ENCODE measurements at places on chromosomes 4 and X. TPM values are rescaled to one million over a fixed set of nuclear protein-coding genes. Genes with fewer than 3 reads are reported as not detected.
A peak's percentile ranks its signal among the peaks of the same experiment; 100 is the strongest.

- peaks cover 47% of the 10 kb centered on the region for H3K4me1 ChIP-seq
- peak; percentile 97 for DNase-seq
- peak overlapping the region; percentile 90 for H3K27ac ChIP-seq
- no peaks in the 10 kb centered on the region for H3K27me3 ChIP-seq
These were observed 195.5 kb upstream of the VEGFC start for GRCh38 chr4:176988226-176988625.

GRCh38 chrX:70922774-70923473 is 8.0 kb downstream of the SLC7A3 start:
- H3K4me1 ChIP-seq, result no peaks in the 10 kb centered on the region
- H3K36me3 ChIP-seq, result no peaks in the 10 kb centered on the region
- H3K4me3 ChIP-seq, result no peak overlapping the region
- no peak overlapping the region for H3K27ac ChIP-seq
- DNase-seq, result no peak
- peaks cover 18% of the 10 kb centered on the region for H3K27me3 ChIP-seq

Gene CENPE
- 27.2 TPM for total RNA-seq

Gene EREG
- total RNA-seq, result 38.0 TPM

DNA sequence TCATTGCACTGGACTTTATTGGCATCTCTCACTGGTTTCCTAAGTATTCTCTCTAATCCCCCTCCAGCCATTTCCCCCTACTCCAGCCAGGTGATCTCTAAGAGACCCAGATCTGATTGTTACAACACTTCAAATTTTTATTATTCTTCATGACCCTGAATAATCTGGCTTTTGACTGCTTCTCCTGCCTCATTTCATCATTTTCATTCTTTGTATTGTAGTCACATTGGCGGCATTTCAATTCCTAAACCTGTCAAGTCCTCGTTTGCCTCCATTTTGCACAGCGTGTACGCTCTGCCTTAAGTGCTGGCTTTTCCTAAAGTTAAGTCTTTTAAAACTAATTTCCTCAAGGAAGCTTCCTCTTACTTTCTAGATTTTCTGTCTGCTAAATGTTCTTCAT is 31.6 kb downstream of the UBE2K start:
- DNase-seq, result no peak
- no peak overlapping the region for H3K4me3 ChIP-seq
- peak overlapping the region; percentile 64 for H3K27ac ChIP-seq
- H3K27me3 ChIP-seq, result no peaks in the 10 kb centered on the region
- H3K4me1 ChIP-seq, result peaks cover 32% of the 10 kb centered on the region

DNA sequence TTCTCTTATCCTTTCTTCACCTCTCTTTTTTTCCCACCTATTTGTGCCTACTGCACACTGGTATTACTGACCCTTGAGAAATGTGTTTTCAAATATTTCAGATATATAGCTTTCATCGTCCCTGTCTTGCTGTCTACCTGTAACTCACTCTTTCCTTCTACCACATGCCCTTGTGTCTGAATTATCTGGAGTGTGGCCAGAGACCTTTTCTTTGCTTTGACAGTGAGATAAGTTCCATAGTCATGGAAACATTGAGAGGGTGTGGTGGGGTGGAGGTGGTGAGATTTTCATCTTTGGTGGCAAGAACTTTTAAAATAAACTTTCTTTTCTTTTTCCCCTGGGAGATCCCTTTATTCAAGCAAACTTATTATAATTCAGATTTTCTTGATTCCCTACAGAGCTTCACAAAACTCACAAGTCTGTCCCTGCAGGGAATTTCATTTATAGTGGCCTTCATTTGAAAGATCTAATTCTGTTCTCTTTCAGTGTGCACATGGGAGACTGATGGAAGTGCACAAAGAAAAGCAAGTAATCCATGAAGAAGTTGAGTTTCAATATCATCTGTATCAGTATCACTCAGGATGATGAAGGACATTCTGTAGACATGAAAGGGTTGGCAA is 95.7 kb downstream of the SH2D1A start:
- no peaks in the 10 kb centered on the region for H3K4me1 ChIP-seq
- DNase-seq, result no peak
- H3K4me3 ChIP-seq, result no peak overlapping the region
- no peak overlapping the region for H3K27ac ChIP-seq
- H3K36me3 ChIP-seq, result no peaks in the 10 kb centered on the region

Gene AKAP14
- not detected for total RNA-seq

GRCh38 chr4:180398564-180398963 is 1844.6 kb upstream of the TENM3 start:
- H3K4me3 ChIP-seq, result no peak overlapping the region
- no peak for DNase-seq
- no peaks in the 10 kb centered on the region for H3K36me3 ChIP-seq
- no peaks in the 10 kb centered on the region for H3K27me3 ChIP-seq
- H3K27ac ChIP-seq, result no peak overlapping the region

DNA sequence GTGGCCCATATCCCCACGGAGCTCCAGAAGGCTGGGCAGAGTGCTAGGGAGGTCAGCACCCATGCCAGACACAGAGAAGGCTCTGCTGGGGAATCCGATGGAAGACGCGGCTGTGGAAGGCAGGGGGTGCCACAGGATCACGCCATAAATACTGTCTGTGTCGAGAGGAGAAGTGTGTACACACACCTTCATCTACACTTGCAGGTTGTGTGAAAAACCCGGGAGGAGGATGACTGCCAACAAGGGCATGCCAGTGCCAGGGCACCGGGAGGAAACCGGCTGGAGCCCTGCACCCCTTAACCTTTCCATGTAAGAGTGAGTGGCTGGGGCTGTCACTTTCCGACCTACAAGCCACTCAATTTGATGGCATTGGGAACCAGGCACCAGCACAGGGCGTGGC is 31.2 kb downstream of the LETM1 start:
- no peak overlapping the region for H3K27ac ChIP-seq
- no peak for DNase-seq
- peaks cover 3% of the 10 kb centered on the region for H3K27me3 ChIP-seq
- no peaks in the 10 kb centered on the region for H3K4me1 ChIP-seq
- H3K36me3 ChIP-seq, result peaks cover 4% of the 10 kb centered on the region

Gene FHIP1A
- 0.58 TPM for total RNA-seq

DNA sequence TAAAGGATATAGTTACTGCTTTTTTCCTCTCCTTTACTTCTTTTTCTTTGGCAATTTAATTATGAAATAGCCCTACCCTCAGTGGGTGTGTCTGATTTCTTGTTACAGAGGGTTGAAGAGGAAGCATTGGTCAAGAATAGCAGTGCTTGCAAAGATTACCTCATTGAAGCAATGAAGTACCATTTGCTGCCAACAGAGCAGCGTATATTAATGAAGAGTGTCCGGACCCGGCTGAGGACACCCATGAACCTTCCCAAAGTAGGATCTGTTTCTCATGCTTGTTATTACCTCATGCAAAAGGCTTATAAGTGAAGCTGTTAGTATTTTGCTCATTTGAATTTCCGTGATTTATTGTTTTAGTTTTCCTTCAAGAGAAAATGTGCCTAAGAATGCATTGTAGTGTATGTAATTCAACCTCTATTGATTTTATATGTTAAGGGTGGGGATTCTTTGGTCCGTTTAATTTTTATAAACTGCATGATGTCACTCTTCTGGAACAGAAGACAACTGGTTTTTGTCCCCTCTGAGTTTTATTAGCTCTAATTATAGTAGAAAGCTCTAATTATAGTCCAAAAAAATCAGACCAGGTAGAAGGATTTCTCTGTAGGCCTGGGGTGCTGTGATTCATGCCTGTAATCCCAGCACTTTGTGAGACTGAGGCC is 27.9 kb upstream of the MSMO1 start:
- no peaks in the 10 kb centered on the region for H3K27me3 ChIP-seq
- H3K27ac ChIP-seq, result no peak overlapping the region
- no peak for DNase-seq
- peaks cover 3% of the 10 kb centered on the region for H3K36me3 ChIP-seq

DNA sequence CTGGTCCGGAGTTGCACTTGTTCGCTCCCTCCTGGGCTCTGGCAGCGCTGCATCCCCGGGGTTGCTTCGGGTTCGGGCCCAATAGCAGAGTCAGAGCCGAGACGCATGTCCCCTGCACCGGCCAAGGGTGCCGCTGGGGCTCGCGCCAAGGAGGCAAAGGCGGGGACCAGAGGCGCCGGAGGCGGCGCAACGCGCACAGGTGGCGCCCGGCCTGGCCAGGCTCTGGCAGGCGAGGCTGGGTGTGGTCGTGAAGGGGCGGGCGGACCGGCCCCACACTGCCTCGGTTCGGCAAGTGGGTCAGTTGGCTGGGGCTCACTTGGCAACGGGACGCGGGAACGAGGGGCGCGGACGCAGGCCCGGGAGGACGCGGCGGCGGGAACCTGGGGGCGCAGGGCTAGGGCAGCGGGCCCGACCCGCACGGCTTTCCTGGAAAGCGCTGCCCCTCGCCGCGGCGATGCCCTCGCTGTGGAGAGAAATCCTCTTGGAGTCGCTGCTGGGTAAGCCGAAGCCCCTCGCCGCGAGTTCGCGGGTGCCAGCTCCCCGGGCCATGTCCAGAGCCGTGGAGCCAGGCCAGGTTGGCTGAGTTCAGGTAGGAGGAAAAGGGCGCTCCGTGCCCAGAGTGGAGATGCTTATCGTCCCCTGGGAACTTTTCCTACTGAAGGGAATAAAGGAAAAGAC is at the start of gene CWH43:
Gene CWH43, plus strand, starts transcription at position 300 of the 678 bp plus-strand sequence. Its CDS starts 155 bp downstream, at position 455.
- H3K4me3 ChIP-seq, result no peak within 1 kb of the TSS
- no peaks in the 10 kb centered on the region for H3K4me1 ChIP-seq
- no peak for DNase-seq
- no peak within 1 kb of the TSS for H3K27ac ChIP-seq
- peaks cover 41% of the 10 kb centered on the region for H3K27me3 ChIP-seq

DNA sequence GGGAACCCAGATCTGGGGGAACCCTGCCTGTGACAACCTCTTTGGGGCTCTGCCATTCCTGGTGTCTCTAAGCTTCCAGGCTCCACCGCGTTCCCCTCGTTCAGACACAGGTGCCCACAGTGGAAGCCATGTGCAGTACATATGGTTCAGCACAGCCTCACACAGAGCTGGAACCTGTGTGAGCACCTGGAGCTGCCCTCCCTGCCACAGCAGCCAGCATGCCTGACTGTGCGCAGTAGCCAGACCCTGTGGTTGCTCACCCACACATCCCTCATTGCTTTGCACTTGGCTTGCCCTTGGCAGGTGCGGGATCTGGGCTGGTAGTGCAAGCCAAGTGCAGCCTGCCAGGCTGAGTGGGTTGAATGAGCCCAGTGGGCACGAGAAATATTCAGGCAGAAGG is 814.2 kb downstream of the PDHA2 start:
- no peaks in the 10 kb centered on the region for H3K4me1 ChIP-seq
- no peak overlapping the region for H3K27ac ChIP-seq
- no peak overlapping the region for H3K4me3 ChIP-seq

- no peak overlapping the region for H3K27ac ChIP-seq
- peak overlapping the region; percentile 60 for H3K4me3 ChIP-seq
- peaks cover 14% of the 10 kb centered on the region for H3K4me1 ChIP-seq
- peaks cover 13% of the 10 kb centered on the region for H3K27me3 ChIP-seq
These were observed 1.4 kb downstream of the L1CAM start for GRCh38 chrX:153884590-153884989.

Gene BMX
- not detected for total RNA-seq

Gene MAMLD1
- total RNA-seq, result 3.4 TPM

Gene ALPK1
- total RNA-seq, result 5.2 TPM

DNA sequence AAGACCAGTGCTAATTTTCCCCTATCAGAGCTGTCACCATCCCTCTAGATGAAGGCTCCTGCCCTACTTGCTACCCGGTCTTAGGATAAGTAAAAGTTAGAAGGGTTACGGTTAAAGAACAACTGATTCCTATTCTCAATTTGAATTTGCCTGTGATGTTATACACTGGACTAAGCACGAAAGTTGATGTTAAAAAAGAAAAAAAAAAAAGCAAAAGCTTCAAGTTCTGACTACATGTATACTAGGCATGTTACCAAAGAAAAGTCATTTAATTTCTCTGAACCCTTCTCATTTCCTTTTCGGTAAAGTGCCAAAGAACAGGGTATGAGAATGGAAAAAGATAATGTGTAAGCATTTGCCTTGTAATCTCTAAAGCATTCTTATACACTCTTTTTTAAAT is 1.4 kb upstream of the PPID start:
- peaks cover 20% of the 10 kb centered on the region for H3K36me3 ChIP-seq
- peaks cover 25% of the 10 kb centered on the region for H3K4me1 ChIP-seq
- H3K27me3 ChIP-seq, result peaks cover 3% of the 10 kb centered on the region
- DNase-seq, result no peak
- H3K4me3 ChIP-seq, result no peak overlapping the region
- H3K27ac ChIP-seq, result no peak overlapping the region

Gene KLB
- not detected for total RNA-seq

DNA sequence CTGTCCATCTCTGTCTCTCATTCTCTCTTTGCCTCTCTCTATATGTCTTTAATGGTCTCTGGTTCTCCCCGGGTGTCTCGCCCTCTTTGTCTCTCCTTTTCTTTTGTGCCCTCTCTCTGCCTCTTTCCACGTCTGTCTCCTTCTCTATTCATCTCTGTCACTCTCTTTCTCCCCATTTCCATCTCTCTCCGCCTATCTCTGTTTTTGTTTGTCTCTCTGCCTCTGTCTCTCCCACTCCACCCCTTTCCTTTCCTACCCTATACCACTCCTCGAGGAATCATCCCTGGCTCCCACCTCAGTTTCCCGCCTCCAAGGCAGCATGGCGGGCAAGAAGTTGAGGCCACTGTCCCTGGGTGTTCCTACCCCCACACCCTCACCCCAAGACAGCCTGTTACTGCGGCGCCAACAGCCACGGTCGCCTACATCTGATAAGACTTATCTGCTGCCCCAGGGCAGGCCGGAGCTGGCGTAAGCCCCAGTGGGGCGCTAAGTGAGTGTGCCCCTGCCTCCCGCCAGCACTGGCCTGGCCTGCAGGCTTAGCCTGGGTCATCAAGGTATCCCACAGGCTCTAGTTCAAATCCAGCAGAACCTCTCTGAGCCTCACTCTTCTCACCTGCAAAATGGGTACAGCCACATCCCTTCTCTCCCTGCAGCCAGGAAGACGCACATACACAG is 713 bp upstream of the GATA1 start:
- no peaks in the 10 kb centered on the region for H3K4me1 ChIP-seq
- no peaks in the 10 kb centered on the region for H3K36me3 ChIP-seq
- H3K27me3 ChIP-seq, result peaks cover 19% of the 10 kb centered on the region
- H3K4me3 ChIP-seq, result no peak overlapping the region

Gene CT45A2
- not detected for total RNA-seq

GRCh38 chr4:68378226-68378625 is 28.3 kb upstream of the YTHDC1 start:
- peaks cover 3% of the 10 kb centered on the region for H3K27me3 ChIP-seq
- DNase-seq, result no peak
- H3K36me3 ChIP-seq, result no peaks in the 10 kb centered on the region
- H3K4me1 ChIP-seq, result peaks cover 29% of the 10 kb centered on the region

Gene STARD8
- total RNA-seq, result 2.1 TPM

Gene HPSE
- 0.24 TPM for total RNA-seq

Gene RAP1GDS1
- total RNA-seq, result 78.5 TPM

Gene CHIC2
- 27.8 TPM for total RNA-seq

DNA sequence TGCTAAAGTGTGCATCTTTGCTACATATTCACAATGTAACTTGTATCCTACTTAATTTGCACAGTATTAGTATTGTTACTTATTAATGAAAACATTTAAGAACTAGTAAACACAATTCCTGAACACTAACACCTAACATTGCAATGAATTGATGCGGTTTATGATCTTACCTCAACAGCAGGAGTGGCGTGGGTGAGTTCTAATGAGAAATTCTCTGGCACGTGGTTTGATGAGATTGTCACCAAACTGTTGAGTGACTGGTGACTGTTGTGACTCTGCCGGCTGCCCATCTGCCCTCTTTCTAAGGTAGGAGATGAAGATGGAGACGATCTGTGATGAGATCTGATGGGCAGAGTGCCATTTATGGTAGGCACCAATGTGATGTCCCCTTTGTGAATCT is 2.9 kb downstream of the PCDH18 start:
- H3K4me3 ChIP-seq, result no peak overlapping the region
- H3K27me3 ChIP-seq, result no peaks in the 10 kb centered on the region
- H3K36me3 ChIP-seq, result peaks cover 17% of the 10 kb centered on the region
- H3K4me1 ChIP-seq, result peaks cover 56% of the 10 kb centered on the region

Measured in HFFc6 (cell line).